ENCODE measurements at places on chromosomes 5 and 9. TPM values are rescaled to one million over a fixed set of nuclear protein-coding genes. Genes with fewer than 3 reads are reported as not detected.

Gene ENTREP1
- 16.2 TPM for total RNA-seq

Gene PPP3R2
- total RNA-seq: not detected

GRCh38 chr5:25345240-25345771 is 700.5 kb upstream of the CDH10 start:
- DNase-seq: no peak
- H3K27me3 ChIP-seq: no peaks in the 10 kb centered on the region
- H3K36me3 ChIP-seq: no peaks in the 10 kb centered on the region
- no peak overlapping the region for H3K4me3 ChIP-seq
- no peaks in the 10 kb centered on the region for H3K4me1 ChIP-seq
- H3K27ac ChIP-seq: no peak overlapping the region

GRCh38 chr5:124330595-124331220 is 415.7 kb downstream of the ZNF608 start:
- no peak for DNase-seq
- H3K36me3 ChIP-seq: no peaks in the 10 kb centered on the region
- no peak overlapping the region for H3K27ac ChIP-seq
- H3K4me3 ChIP-seq: no peak overlapping the region
- no peaks in the 10 kb centered on the region for H3K4me1 ChIP-seq

GRCh38 chr5:176578391-176578808 is 29.3 kb downstream of the CDHR2 start:
- H3K27ac ChIP-seq: no peak overlapping the region
- peaks cover 29% of the 10 kb centered on the region for H3K27me3 ChIP-seq
- no peak for DNase-seq
- H3K36me3 ChIP-seq: no peaks in the 10 kb centered on the region
- H3K4me3 ChIP-seq: no peak overlapping the region

GRCh38 chr9:550333-550732 is 291.2 kb upstream of the DMRT1 start:
- H3K27me3 ChIP-seq: no peaks in the 10 kb centered on the region
- H3K27ac ChIP-seq: no peak overlapping the region
- DNase-seq: no peak
- peaks cover 36% of the 10 kb centered on the region for H3K4me1 ChIP-seq

Gene NUDCD2
- total RNA-seq: 9.7 TPM

DNA sequence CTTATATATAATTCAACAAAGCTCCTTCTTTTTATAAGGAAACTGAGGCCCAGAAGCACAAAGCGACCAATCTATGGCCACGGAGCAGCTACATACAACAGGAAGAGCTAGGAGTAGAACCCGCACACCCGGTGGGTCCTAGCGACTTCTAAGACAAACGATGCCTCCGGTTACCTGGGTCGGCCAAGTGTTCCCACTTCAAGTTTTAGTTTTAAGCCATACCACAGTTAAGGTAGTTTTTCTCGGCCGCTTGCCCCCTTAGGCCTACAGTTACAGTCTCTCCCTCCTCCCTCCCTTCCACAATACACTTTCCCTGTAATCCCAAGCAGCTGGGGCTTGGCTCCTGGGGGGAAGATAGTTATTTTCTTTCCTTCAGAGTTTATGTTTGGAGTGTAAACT is 533 bp downstream of the SREK1IP1 start:
- H3K4me3 ChIP-seq: peak overlapping the region; percentile 89
- DNase-seq: no peak
- peak overlapping the region; percentile 90 for H3K27ac ChIP-seq
- H3K36me3 ChIP-seq: no peaks in the 10 kb centered on the region
- peaks cover 28% of the 10 kb centered on the region for H3K4me1 ChIP-seq

- no peak for DNase-seq
- peaks cover 19% of the 10 kb centered on the region for H3K4me1 ChIP-seq
- H3K4me3 ChIP-seq: no peak overlapping the region
- peaks cover 12% of the 10 kb centered on the region for H3K36me3 ChIP-seq
- H3K27me3 ChIP-seq: no peaks in the 10 kb centered on the region
- H3K27ac ChIP-seq: no peak overlapping the region
Observed at GRCh38 chr9:100445161-100445902, 18.4 kb downstream of the MSANTD3 start.

Gene CDX1
- total RNA-seq: 0.23 TPM

- peaks cover 63% of the 10 kb centered on the region for H3K36me3 ChIP-seq
- DNase-seq: no peak
- H3K27ac ChIP-seq: no peak overlapping the region
- H3K27me3 ChIP-seq: no peaks in the 10 kb centered on the region
Observed at GRCh38 chr5:14715481-14715880, 51.0 kb downstream of the OTULIN start.

Measured in esophagus muscularis mucosa (tissue), 4 donors.